Heart left ventricle (tissue), 16 donors: ENCODE measurements at places on chromosomes 12 and 14. TPM values are rescaled to one million over a fixed set of nuclear protein-coding genes. Genes with fewer than 3 reads are reported as not detected.

Gene NOXRED1
- 0.32 TPM for total RNA-seq

DNA sequence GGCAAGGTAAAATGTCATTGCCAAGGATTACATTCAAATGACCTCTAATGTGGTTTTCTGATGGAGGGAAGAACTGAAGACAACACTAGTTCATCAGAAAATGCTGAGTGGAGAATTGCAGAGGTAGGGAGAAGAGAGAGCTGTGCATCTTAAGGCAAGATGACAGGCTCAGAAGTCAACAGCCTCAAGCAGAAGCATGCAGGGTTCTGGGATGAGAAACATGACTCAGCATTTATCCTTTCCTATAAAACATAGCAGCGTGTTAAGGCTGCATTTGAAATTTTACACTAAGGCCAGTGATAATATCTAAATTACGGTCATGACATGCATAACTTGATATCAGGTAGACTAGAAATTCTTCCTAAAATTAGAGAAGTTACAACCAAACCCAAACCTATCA is 53.7 kb upstream of the DYRK2 start:
- DNase-seq: no peak
- H3K27ac ChIP-seq: no peak overlapping the region
- H3K4me3 ChIP-seq: no peak overlapping the region
- H3K4me1 ChIP-seq: peaks cover 33% of the 10 kb centered on the region
- no peaks in the 10 kb centered on the region for H3K36me3 ChIP-seq

Gene HCAR2
- not detected for total RNA-seq

GRCh38 chr14:61437381-61437780 is 116.0 kb downstream of the PRKCH start:
- DNase-seq: no peak
- no peaks in the 10 kb centered on the region for H3K36me3 ChIP-seq
- no peaks in the 10 kb centered on the region for H3K27me3 ChIP-seq
- H3K27ac ChIP-seq: no peak overlapping the region
- H3K4me3 ChIP-seq: no peak overlapping the region

- no peaks in the 10 kb centered on the region for H3K27me3 ChIP-seq
- no peak for DNase-seq
- H3K27ac ChIP-seq: peak overlapping the region; percentile 46
- H3K36me3 ChIP-seq: no peaks in the 10 kb centered on the region
These were observed 20.5 kb downstream of the RILPL1 start for GRCh38 chr12:123512838-123513665.

GRCh38 chr12:69467366-69467765 is 2.8 kb upstream of the FRS2 start:
- H3K36me3 ChIP-seq: no peaks in the 10 kb centered on the region
- H3K27me3 ChIP-seq: no peaks in the 10 kb centered on the region
- no peak overlapping the region for H3K4me3 ChIP-seq
- no peak for DNase-seq
- no peak overlapping the region for H3K27ac ChIP-seq
- peaks cover 15% of the 10 kb centered on the region for H3K4me1 ChIP-seq

GRCh38 chr14:102986810-102987579 is 64.5 kb downstream of the AMN start:
- H3K27me3 ChIP-seq: no peaks in the 10 kb centered on the region
- peaks cover 16% of the 10 kb centered on the region for H3K36me3 ChIP-seq
- DNase-seq: no peak
- H3K27ac ChIP-seq: no peak overlapping the region
- no peaks in the 10 kb centered on the region for H3K4me1 ChIP-seq
- H3K4me3 ChIP-seq: no peak overlapping the region

Gene ZDHHC22
- total RNA-seq: not detected
